ENCODE measurements at places on chromosomes 2 and 18.

GRCh38 chr2:241678784-241679540 is 7.7 kb downstream of the DTYMK start:
- DNase-seq: no peak

GRCh38 chr2:72781480-72781879 is 44.4 kb downstream of the EXOC6B start:
- DNase-seq: no peak

GRCh38 chr2:46269544-46270273 is 27.5 kb upstream of the EPAS1 start:
- DNase-seq: peak; percentile 30

- DNase-seq: no peak
These were observed 114.4 kb downstream of the NFATC1 start for GRCh38 chr18:79510046-79510685.

DNA sequence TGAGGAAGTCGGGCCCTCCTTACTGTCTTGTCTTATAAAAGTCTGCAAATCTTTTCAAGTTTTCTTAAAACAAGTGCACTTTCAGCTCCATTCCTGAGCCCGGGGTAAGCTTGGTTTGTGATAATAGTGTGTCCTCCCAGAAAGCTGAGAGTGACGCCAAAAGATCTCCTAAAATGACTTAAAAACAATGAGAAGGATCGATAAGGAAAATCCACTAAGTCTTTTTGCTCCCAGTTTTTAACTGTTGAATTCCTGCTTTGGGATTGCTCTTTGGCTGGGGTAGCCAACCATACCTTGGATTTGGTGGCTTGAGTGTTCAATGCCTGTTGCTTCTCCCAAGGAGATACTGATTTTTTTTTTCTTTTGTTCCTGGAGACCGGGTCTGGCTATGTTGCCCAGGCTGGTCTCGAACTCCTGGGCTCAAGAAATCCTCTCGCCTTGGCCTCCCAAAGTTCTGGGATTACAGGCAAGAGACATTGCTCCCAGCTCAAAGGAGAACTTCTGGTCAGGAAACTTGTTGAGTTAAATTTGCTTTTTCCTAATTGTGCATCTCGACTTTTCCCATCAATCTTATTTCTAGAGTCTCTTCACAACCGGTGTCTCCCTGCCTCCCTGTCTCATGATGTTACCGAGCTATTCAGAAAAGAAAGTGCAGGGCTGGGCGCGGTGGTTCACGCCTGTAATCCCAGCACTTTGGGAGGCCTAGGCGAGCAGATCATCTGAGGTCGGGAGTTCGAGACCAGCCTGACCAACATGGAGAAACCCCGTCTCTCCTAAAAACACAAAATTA is 3.0 kb downstream of the TGIF1 start:
- DNase-seq: no peak

- DNase-seq: no peak
These were observed 199.6 kb downstream of the VAPA start for GRCh38 chr18:10113121-10114022.

- no peak for DNase-seq
These were observed 279.4 kb downstream of the CCDC178 start for GRCh38 chr18:33161131-33161530.

DNA sequence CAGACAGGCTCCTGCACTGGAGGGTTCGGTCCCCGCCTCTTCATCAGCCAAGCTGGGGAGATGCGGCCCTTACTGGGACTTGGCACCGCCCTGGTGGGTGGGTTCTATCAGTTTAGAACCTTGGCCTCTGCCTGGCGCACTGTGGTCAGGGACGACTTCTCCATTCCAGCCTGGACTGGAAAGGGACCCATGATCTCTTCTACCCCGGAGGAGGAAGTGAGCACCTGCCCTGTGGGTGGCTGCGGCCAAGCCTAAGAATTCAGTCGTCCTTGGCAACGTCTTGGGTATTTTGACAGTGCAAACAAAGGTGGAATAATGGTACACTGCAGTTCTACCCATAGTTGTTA is 106.9 kb upstream of the CD302 start:
- no peak for DNase-seq
